ENCODE measurements at places on chromosomes 7 and 10.

GRCh38 chr10:83880252-83880791 lies 259.0 kb upstream of the GHITM start:
- no peak for DNase-seq

DNA sequence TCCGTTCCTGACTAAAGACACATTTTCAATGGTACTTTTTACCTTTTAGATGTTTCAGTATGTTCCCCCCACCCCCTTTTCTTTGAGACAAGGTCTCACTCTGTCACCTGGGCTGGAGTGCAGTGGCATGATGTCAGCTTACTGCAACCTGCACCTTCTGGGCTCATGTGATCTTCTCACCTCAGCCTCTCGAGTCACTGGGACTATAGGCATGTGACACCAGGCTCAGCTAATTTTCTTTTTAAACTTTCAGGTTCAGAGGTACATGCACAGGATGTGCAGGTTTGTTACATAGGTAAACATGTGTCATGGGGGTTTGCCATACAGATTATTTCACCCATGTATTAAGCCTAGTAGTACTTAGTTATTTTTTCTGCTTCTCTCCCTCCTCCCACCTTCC lies 99.3 kb upstream of the RPA3 start:
- DNase-seq: no peak

GRCh38 chr10:71829171-71829570 lies 21.9 kb downstream of the PSAP start:
- DNase-seq: no peak

DNA sequence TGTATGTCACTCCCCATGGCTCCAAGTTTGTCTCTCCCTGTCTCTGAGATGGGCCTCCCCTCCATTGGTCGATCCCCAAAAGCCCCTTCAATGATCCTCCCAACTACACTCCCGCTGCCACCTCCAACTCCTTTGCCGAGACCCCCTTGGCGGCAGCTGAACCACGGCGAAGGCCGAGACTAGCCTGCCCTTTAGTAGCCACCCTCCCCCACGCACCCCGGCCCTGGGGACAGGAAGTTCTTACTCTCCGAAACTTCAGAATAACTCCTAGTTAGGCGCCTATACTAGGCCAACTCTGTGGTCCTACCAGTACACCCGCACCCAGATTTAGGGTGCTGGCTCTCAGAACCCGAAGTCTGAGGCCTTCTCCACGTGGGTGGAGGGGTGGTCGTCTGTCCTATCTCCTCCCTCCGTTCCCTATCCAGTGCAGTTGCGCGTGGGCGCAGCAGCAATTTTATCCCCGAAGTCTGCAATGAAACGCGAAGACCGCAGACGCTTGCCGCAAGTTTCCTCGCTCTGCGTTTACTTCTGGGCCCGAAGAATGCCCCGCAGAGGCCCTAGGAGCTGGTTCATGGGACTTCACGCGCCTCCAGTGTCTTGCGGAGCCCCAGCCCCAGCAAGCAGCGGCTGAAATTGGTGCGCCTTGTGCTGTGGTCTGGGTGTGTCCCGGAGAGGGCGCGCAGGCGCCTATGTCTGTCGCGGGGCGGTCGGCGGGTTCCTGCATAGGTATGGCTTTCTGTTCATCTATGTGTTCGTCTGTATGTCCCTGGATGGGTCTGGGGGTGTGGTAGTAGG lies 82.6 kb upstream of the SLF2 start:
- no peak for DNase-seq

Data from activated naive CD4-positive, alpha-beta T cell treated with anti-CD3 and anti-CD28 coated beads, Interleukin-2, amount 50 U/mL, for 16 hours (primary cell).